Retina (tissue), 1 donor: ENCODE measurements at places on chromosomes 6 and 20.

DNA sequence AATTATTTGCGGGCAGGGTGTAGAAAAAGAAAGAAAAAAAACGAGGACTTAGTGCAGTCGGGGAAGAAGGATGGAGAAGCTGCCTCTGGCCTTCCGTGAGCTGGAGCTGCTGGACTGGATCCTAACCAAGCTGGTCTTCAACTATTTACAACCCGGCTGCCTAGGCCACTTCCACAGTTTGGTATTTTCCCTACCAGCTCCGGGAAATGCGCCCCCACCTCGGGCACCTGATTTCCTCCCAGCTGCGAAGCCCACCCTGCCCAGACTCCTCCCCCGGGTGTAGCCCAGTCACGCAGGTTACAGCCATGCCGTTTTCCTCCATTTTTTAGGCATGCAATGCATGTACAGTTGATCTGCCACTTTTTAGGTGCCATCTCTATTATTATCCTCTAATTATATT, 21.2 kb downstream of the THEMIS start:
- DNase-seq = peak; percentile 18

DNA sequence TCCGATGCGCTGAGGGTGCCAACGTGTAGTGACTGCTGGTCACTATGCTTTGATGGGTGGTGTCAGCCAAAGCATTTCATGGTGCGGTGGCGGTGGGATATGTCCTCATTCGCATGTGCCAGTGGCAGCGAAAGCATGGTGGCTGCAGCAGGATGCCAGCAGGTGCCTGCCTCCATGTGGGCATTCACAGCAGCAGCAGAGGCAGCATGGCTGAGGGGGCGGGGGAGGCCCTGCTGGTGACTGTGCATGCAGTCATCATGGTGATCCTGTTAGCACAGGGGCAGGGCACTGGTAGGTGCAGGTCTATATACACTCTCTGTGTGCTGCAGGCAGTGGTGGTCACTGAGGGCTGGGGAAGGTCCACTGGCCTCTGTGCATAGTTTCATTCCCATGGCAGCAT, 22.0 kb downstream of the FIG4 start:
- no peak for DNase-seq

GRCh38 chr20:54633374-54634355, 158.3 kb downstream of the DOK5 start:
- DNase-seq = no peak

DNA sequence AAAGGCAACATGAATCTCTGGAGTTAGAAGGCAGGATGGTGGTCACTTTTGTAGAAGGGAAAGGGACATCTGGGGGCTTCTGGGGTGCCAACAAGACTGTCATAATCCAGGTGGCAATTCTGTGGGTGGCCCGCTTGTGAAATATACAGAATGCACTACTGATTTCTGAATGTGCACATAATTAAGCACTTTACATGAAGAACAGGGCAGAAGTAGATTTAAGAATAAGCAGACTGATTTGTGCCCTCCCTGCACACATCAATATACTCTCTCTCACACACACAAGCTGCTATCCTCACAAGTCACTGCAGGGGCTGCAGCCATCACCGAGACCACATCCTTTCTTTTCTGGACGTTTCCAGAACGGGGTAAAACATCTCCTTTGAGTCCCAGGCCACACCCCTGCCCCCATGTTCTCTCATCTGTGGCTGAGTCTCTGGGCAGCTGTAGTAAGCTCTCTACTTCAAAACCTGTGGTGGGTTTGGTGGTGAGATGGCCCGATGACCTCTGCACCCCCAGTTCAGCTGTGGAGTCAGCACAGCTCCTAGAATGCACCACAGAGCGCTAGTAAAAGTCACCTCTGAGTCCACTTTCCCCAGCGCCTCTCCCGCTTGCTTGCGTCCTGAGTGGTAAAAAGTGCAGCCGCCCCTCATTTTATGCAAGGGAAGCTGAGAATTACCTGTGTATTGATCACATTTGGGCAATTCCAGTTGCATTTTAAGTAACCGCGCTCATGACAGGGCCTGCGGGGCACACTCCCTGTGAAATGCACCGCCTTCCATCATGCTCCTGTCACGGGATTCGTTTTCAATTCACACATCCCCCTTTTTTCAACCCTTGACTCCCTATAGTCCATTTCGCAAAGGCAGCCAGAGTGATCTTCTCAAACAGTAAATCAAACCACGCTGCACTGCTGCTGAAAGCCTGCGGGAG, 115.5 kb downstream of the NFATC2 start:
- no peak for DNase-seq

DNA sequence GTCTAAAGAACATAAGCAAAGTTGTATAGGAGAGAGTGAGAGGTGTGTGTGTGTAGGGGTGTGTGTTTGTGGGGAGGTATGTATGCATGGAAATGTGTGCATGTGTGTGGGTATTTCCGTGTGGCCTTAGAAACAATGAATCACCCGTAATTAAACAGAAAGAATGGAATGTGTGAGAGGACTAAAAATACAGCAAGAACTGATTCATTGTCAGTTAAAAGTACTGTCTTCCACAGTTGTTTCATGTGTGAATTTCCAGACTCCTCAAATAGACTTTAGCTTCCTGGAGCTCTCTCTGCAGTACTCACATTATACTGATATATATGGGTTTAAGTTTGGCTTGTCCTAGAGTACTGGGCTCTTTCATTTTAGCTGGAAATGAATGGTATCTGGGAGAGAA, 145.7 kb downstream of the RIMS1 start:
- no peak for DNase-seq

GRCh38 chr6:31171931-31172905, 1.7 kb upstream of the POU5F1 start:
- DNase-seq = no peak

- no peak for DNase-seq
Measured at GRCh38 chr6:72461144-72461543, 160.7 kb upstream of the KCNQ5 start.

- no peak for DNase-seq
Measured at GRCh38 chr6:14241255-14242070, 123.9 kb downstream of the CD83 start.

DNA sequence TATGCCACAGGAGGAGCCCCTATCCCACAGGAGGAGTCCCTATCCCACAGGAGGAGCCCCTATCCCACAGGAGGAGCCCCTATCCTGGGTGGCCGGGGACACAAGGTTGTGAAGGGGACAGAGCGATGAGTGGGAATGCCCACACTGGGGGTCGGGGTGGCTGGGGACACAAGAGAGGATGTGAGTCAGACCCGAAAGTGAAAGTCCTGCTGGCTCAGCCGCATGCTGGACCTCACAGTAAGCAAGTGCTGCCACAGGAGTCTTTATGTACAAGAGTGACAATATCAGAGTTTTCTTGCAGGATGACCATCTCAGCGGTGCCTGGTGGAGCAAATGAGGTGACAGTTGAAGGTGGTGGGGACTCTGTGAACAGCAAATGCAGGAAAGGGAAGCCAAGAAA, 93.7 kb downstream of the PSMB1 start:
- DNase-seq = no peak

DNA sequence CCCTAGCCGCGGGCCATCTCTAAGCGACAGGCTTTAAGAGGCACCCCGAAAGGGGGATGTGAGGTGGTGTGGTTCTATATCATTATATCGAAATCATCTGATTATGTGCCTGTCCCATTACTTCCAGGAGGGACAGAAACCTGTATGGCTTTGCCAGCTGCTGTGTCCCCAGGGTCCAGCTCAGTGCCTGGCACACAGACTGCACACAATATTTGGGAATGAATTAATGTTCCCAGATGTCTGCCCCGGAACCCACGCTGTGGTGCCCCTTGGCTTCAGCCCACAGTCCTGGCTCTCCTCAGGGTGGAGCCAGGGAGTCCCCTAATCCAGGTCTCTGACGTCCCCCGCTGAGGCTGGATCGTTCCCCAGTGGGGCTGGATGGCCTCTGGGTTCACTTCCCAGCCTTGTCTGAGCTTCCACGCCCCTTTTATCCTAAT, 8.9 kb upstream of the AHCY start:
- DNase-seq = peak; percentile 16

DNA sequence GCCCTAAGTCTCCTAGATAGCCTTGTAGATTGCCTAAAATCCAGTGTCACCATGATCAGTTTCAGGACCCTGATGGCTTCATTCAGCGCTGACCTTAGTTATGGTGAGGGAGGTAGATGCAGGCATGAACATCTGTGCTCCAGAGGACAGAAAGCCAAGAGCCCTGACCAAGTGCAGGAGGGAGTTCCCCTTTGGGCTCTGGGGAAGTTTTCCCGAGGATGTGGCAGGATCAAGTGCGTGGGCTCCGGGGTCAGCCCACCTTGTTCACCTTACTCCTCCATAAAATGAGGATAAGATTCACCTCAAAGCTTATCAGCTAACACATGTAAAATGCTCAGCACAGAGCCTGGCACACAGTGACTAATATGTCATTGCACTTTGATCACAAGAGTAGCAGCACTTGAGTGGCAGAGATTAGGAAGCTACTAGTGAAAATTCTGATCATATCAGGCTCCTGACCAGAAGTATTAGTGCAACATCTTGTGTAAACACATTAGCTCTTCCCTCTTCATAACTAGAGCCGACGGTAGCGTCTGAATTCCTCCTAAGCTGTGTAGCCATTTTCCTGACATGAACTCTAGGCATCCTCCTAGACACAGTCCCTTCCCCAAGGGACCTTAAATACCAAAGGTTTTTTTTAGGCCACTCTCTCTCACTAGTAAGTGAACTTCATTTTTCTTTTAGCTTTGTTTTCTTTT, 125.2 kb downstream of the SULF2 start:
- no peak for DNase-seq

- DNase-seq = no peak
Measured at GRCh38 chr6:168778201-168778600, 337.2 kb downstream of the SMOC2 start.

DNA sequence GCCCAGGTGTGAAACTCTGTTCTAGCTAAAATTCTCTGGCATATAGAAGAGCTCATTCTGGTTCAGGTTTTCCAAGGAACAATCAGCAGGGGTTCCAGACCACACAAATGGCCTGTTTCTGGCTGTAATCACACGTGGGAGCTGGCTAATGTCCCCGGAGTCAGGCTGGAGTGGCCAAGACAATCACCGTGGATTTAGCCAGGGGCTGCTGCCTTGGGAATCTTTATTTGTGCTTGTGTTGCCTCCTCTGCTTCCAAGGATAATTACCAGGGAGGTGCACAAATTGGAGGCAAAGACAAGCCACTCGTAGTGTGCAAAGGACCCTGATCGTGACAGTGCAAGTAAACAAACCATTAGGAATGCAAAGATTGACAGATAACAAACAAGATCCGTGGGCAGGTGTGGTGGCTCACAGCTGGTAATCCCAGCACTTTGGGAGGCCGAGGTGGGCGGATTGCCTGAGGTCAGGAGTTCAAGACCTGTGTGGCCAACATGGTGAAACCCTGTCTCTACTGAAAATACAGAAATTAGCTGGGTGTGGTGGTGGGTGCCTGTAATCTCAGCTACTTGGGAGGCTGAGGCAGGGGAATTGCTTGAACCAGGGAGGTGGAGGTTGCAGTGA, 77.3 kb downstream of the KCNB1 start:
- no peak for DNase-seq

GRCh38 chr6:54002116-54002515, 109.1 kb upstream of the MLIP start:
- no peak for DNase-seq

DNA sequence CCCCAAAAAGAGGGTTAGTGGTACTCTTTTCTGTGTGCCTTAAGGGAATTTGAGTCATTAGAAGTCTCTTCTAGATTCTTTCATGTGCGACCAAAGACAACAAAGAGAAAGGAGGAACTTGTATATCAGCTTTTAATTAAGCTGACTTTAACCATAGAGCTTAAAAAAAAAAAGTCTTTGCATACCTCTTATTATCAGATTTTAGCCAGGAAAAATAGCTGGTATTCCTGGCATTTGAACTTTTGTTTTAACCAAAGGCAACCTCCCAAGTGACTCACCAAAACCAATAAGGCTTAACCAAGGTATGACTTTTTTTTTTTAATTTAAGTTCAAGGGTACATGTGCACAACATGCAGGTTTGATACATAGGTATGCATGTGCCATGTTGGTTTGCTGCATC, 375.0 kb downstream of the CDC5L start:
- no peak for DNase-seq

- no peak for DNase-seq
Measured at GRCh38 chr20:24615353-24615752, 145.9 kb downstream of the SYNDIG1 start.

- DNase-seq = no peak
Measured at GRCh38 chr20:18428490-18429173, 38.2 kb downstream of the DZANK1 start.

DNA sequence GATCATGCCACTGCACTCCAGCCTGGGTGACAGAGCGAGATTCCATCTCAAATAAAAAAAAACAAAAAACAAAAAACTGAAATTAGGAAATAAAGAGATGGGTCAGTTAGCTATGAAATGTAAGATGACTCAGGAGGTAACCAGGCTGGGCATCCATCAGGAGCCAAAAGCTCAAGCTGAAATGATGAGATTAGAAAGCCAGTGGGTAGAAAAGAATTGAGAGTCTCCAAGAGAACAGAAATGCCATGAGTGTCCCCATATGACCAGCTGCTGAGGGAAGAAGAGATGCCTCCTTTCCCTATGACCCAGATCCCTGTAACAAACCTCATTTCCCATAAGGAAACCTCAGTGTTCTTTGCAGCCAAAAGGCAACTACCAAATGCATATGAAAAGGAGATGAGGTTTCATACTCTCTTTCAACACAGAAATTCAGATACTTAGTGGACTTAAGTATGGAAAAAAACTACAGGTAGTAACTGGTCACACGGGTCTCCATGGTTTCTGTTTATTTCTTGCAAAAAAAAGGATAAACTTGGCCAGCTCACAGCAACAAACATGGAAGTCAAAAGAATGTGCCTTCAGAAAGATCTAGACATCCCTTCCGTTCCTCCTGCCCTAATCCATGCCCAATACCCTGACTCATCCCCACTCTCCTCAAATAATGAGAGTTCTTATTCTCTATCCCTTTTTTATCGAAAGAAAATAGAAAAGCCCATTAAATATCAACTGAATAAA, 8.1 kb downstream of the ARHGAP18 start:
- no peak for DNase-seq

- DNase-seq = no peak
Measured at GRCh38 chr6:150634964-150635292, 35.2 kb downstream of the PLEKHG1 start.

GRCh38 chr6:106237286-106237685, 88.3 kb downstream of the ATG5 start:
- no peak for DNase-seq

GRCh38 chr20:46060301-46060881, 29.4 kb downstream of the NCOA5 start:
- no peak for DNase-seq

- DNase-seq = peak; percentile 47
Measured at GRCh38 chr6:37134396-37135191, 35.4 kb upstream of the PIM1 start.

- DNase-seq = no peak
Measured at GRCh38 chr6:25703005-25703404, 51.0 kb downstream of the SCGN start.

DNA sequence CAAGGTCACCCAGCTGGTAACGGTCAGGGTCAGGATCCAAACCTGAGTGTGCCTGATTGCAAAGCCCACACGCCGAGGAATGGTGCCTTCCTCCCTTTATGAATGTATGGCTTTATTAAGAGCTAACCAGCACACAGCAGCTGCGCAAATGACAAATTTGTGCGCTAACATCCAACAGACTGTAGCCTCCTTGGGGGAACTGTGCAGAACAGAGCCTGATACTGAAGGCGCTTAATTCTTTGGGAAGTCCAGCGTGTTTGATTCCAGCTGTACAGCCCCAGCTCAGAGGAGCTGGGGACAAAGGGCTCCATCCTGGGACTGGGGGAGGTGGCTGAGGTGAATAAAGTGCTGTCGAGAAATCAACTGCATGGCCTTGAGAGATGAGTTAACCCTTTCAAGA, 75.7 kb upstream of the JARID2 start:
- no peak for DNase-seq
